ENCODE measurements at places on chromosomes 3 and 15. TPM values are rescaled to one million over a fixed set of nuclear protein-coding genes. Genes with fewer than 3 reads are reported as not detected.

DNA sequence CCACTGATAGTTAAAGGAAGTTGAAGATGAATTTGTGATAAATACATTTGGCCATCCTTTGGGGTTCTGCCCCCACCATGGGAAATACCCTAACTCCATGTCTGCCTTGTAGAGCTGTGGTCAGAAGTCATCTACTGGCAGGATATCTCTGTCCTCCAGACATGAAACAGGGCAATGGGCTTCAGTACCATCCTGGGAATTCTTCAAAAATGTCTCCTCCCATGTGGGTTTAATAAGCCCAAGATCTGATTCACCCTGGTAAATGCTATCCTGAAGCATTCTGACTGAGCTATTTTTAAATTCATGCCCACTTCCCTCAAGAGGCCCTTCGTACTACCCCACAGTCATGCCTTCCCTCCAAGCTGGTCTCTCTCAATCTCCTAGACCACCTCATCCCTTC, 113.7 kb upstream of the SLC25A36 start:
- DNase-seq: no peak

DNA sequence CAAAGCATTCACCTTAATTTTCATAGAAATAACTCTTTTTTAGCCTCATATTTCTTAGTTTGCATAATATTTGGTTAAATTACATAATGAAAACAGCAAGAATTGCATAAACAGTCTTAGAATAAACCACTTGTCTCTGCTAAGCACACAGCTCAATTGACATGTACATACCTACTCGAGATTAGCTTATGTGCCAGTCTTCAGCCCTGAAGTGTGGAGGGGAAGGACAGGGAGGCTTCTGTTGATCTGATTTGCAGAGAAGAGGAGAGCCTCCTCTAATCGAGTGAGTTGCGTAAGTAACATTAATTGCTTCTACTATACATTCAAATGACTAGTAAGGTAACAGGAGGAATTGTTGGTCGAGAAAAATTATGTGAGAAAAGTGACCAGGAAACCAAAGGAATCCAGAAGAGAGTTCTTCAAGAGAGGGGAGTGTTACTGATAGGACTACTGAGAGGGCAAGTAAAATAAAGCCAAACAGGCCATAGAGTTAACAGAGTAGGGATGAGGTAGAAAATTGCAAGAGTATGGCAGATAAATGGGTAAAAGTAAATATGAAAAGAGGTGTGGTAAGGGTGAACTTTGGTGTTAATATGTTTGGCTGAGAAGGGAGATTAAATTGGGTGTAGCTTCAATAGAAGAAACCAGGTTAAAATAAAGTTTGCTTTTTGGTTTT, 7.1 kb upstream of the GOLIM4 start:
- DNase-seq: no peak

DNA sequence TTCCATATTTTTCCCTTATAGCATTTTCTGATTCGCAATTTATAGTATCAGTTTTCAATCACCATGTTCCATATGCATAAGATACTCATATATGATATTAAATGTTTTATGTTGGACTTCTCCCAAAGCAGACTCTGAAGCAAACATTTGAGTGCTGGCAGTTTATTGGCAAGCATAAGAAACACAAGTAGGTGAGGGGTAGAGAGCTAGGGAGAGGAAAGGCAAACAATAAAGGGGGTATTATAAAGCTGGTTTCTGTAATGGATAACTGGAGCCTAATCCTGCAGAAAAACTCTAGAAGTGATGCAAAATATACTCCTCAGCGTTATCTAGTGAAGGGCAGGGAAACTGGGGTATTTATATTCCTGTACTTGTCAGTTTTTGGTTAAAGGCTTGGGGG, 491.5 kb upstream of the TGFBR2 start:
- DNase-seq: no peak

DNA sequence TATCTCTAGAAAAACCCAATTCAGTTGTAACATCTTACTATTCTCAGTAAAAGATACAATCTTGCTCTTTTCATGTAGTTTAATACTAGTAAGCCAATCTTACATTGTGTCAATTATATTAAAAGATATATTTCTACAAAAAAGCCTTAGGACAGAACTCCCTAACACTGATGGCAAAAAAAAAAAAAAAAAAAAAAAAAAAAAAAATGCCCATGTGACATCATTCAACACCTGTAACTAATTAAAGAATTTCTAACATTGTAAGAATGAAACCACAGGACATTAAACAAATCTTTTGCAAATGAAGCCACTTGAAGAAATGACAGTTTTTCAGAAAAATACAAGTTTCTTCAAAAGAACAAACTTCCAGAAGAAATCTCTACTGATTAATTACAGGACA, 119.8 kb downstream of the SUCLG2 start:
- DNase-seq: no peak

GRCh38 chr3:23861689-23862088, 55.1 kb downstream of the NKIRAS1 start:
- DNase-seq: no peak

- DNase-seq: no peak
These were observed 22.8 kb downstream of the IL17RD start for GRCh38 chr3:57142411-57142723.

The SUSD5 gene
- not detected for total RNA-seq

DNA sequence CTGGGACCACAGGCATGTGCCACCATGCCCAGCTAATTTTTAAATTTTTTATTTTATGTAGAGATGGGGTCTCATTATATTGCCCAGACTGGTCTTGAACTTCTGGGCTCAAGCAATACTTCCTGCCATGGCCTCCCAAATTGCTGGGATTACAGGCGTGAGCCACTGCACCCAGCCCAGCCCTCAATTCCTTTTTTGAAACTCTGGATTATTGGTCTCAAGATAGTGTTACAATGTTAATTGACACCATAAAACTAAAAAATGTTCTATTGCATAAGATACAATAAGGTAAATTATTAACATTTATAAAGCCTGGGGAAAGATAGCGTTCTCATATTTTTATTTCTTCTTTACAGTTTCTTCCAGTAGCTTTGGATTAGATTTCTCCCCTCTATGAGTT, 3.9 kb upstream of the NFKBIZ start:
- no peak for DNase-seq

- DNase-seq: no peak
These were observed at the start of gene CP for GRCh38 chr3:149221783-149222517. Gene CP, minus strand, starts transcription at chr3:149221829. Its CDS starts 37 bp downstream, at chr3:149221792.

The GOLGA6L4 gene
- total RNA-seq: 4.6 TPM
